Left forelimb (tissue), 1 donor: ENCODE measurements at places on chromosomes 5 and 9.

- DNase-seq, result no peak
These were observed 49.4 kb downstream of the PLK2 start for GRCh38 chr5:58410441-58410840.

- no peak for DNase-seq
These were observed 44.5 kb upstream of the JMY start for GRCh38 chr5:79191457-79191856.

DNA sequence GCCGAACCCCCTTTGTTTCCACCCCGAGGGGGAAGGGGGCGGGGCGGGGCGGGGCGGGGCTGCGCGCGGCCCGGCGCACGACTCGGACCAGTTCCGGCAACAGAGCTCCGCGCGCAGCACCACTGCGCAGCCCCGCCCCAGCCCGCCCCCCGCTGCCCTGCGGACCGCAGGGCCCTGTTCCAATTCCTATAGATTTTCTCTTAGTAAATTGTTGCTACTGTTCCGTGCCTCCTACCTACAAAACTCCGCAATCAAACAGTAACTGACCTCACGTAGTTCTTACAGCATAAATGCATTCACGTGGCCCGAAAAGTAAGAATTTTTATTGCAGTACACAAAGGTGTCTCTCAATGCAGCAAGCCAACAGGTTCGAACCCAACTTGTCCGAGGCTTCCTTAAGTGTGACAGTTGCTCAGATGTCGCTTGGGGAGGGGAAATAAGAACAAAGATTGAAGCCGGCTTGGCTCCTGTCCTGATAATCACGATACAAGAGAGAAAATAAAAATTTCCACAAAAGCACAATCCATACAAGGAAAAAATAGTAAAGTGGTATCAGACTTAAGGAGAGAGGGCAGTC is 1.2 kb upstream of the RNF38 start:
- DNase-seq, result peak; percentile 93

- DNase-seq, result no peak
These were observed 396.8 kb downstream of the TLE4 start for GRCh38 chr9:79968533-79968932.

DNA sequence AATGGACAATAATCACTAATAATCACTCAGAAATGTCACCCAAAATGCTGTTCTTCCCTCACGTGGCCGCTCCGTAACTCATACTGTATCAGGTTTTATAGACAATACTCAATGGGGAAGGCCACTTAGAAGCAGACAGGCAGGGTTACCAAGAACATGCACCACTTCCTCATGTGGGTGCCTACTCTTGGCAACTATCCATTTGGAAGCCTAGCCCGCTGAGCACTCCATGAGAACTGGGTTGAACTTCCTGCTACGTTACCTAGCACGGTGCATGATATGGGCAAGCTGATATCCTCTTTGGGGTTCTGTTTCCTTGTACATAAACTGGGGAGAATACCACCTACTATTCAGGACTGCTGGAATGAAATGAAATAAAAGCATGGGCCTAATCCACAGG is 14.3 kb downstream of the DAP start:
- DNase-seq, result no peak

DNA sequence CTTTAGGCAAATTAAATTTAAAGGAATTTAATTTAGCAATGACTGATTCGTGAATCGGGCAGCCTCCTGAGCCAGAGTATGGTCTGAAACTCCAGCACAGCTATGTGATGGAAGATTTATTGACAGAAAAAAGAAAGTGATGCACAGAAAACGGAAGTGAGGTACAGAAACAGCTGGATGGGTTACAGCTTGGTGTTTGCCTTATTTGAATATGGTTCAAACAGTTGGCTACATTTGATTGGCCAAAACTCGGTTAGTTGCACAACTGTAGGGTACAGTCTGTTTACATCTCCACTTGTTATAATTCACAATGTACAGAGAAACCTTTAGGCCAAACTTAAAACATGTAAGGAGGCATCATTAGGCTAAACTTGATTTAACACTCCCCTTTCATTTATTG is 1716.1 kb upstream of the C9orf72 start:
- no peak for DNase-seq

- DNase-seq, result no peak
These were observed 8.9 kb upstream of the GARNL3 start for GRCh38 chr9:127255692-127256091.

GRCh38 chr5:64666078-64666477 is 24.2 kb upstream of the SHISAL2B start:
- no peak for DNase-seq

GRCh38 chr5:147307170-147307569 is 72.3 kb downstream of the STK32A start:
- DNase-seq, result no peak

DNA sequence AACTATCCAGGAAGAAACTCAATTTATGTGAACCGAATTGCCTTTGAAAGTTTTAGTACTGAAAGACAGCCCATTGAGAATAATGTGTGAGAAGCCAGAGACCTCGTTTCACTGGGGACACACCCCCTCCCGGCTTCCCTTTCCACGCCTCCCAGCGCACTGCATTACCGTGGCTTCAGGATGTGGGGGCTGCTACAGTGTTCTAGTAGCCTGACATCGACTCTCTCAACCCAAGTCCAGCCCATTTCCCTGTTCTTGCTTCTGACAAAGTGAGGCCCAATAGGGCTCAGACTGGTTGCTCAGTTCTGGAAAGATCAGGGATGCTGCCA is 3.5 kb downstream of the PAX5 start:
- peak; percentile 45 for DNase-seq

DNA sequence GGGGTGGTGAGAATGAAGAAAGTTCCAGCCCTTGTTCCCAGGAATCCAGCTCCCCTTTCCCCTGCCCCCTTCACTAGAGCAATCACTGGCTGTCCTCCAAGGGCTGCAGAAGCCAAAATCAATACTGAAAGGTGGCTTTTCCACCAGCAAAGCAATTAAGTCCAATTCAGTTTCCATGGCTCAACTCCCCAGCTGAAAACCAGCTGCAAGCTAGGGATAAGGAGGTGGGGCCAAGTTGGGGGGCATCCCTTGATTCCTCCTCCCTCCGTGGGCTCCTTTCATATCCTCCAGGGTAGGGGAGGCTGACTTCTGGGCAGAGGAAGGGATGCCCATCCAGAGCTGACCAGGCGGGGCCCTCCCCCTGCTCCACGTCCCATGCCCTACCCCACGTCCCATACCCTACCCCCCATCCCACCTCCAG is 22.7 kb downstream of the CAMK2A start:
- DNase-seq, result no peak

GRCh38 chr9:75120686-75121085 is 32.4 kb downstream of the OSTF1 start:
- no peak for DNase-seq

DNA sequence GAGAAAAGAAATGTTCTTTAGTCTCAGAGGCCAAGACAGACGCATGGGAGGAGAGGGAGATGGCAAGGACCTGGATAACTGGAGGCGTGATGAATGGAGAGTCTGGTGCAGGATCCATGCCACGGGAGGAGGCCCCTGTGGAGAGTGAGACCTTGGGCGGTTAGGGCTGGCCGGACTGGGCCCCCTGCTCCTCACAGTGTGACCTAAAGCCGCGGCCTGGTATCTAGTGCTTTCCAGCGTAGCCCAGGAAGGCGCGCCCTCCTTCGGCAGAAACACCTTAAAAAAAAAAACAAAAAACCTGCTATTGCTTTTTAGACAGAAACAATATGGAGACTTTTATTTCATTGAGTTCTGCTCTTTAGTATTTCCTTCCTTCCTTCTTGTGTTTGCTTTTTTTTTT is 33.1 kb downstream of the SCGB3A1 start:
- no peak for DNase-seq

- no peak for DNase-seq
These were observed 593.1 kb downstream of the IRX1 start for GRCh38 chr5:4188704-4189103.

DNA sequence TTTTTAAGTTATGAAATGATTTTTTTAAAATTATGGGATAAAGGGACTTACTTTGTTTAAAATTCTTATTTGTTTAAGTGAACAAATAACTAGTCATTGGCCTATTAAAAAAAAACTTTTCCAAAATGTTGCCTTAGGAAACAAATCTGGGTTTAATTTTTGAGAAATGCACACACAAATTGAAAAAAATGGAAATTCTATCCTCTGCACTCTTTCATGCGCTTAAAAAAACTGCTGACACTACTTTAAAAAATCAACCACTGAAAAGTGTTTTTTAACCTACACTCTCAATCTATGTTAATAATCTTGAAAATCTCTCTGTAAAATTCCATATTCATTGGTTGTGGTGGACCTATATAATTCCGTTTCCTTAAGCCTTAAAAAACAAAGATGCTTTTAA is 163.4 kb upstream of the DAB2 start:
- DNase-seq, result no peak

GRCh38 chr9:72917892-72918509 is 34.9 kb downstream of the ALDH1A1 start:
- DNase-seq, result no peak

DNA sequence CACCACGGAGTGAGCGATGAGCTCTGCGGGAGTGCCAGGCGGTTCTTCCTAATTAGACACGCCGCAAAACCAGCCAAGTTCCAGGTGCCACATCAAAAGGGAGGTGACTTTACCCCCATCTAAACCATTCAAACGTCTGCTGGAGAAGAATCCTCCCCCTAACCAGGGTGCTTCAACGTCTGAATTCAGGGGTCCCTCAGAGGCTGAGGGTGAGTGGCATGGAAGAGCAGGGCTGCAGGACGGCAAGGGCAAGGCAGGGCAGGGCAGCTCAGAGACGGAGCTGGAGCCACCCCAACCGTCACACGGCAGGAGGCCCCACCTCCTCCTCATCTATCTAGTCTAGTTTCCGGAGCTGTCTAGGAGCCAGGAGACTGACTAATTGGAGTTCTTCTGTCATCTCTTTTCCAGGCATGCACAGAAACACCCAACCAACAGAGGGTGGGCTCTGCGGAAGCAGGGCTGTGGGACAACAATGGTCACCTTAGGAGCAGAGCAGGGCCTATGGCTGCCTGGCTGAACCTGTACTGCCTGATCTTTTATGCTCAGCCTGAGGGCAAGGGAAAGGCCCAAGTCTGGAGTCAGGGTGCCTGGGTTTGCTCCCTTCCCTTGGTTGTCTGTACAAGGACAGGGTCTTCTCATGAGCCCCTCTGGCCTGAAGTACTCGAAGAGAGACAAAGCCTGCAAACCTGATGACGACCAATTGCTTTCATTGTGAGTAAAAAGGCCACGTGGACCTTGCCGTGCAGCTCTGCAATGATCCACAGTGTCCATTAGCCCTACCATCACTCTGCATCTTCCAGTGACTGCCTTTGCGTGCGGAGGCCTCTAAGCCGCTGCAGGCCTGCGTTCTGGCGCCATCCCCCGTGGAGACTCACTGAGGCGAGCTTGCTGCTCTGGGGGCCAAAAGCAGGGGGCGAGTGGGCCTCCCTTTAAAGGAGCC is 81.0 kb upstream of the SLC25A51 start:
- DNase-seq, result no peak

DNA sequence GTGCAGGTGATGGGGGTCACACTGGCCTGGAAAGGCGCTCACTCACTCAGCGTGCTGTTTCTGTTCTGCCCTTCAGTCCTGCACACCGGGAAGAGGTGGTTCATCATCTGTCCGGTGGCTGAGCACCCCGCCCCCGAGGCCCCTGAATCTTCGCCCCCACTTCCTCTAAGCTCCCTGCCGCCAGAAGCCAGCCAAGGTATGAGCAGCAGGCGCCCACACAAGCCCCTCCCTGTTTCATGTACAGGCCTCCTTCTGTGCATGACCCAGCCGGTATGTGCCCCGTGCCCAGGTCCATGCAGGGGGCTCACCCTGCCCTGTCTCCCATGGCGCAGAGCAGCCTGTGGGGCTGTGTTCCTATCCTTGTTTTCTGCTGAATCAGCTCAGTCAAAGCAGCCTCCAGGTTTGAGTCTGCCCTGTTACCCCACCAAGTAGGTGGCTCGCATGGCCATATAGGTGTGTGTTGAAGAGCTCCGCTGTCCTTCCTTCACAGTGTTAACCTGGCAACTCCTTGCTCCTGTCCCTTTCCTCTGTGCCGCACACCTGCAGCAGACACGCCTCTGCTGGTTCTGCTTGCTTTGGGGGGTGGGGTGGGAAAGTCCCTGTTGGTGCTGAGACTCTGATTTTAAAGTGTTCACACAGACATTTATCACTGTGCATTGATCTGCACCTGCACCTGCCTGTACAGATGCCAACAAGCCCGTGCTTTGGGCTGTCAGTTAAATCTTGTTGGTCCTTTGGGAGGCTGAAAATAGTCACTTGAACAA is 84.8 kb downstream of the WNK2 start:
- no peak for DNase-seq

DNA sequence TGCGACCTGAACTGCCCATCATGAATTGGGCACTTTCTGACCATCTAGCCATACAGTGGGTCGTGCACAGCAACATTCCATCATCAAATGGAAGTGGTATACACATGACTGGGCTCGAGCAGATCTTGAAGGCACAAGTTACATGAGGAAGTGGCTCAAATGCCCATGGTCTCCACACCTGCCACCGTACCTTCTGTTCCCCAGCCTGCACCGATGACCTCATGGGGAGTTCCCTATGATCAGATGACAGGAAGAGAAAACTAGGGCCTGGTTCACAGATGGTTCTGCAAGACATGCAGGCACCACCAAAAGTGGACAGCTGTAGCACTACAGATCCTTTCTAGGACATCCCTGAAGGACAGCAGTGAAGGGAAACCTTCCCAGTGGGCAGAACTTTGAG is 21.8 kb downstream of the MTMR12 start:
- DNase-seq, result no peak

DNA sequence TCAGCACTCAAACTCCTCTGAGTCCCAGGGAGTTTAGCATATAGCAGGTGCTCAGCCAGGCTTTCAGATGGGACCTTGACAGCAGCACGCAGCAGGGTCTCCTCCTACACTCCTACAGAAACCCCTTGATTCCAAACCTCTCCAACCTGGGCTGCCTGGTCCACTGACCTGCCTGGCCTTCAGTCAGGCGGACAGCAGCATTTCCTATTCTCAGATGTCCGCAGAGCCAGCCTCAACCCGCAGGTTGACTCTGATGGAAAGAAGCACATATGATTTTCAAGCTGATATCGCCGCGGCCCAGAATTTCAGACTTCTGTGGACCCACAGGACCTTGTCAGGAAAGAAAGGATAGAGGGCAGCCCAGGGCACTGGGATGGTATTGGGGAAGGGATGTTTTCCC is 5.3 kb upstream of the SLC25A48 start:
- DNase-seq, result no peak

GRCh38 chr5:93717162-93717561 is 24.2 kb downstream of the POU5F2 start:
- no peak for DNase-seq

DNA sequence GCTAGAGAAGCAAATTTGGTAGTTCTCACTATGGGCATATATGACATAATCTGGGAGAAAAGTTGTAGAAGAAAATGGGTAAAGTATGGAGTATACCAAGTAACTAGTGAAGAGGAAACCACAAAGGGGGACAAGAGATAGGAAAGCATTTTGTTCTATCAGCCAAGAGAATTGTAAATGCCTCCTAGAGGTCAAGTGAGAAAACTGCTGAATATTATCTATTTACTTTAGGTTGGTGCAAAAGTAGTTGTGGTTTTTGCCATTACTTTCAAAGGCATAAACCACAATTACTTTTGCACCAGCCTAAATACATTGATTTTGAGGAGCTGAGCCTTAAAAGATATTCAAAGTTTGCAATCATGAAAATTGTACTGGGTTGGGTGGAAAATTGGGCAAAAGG is 126.7 kb upstream of the GRHPR start:
- DNase-seq, result no peak

- DNase-seq, result no peak
These were observed 901.9 kb upstream of the WWC1 start for GRCh38 chr5:167389537-167389936.
